Activated T-cell treated with anti-CD3 and anti-CD28 coated beads, Interleukin-2, amount 50 U/mL, for 72 hours (primary cell): ENCODE measurements at places on chromosomes 1 and 21. TPM values are rescaled to one million over a fixed set of nuclear protein-coding genes. Genes with fewer than 3 reads are reported as not detected.

The SYT11 gene
- total RNA-seq: 35.3 TPM

The GJA9 gene
- not detected for total RNA-seq

The LRRC71 gene
- total RNA-seq: not detected

The RPS6KC1 gene
- 11.3 TPM for total RNA-seq

The CFHR4 gene
- total RNA-seq: not detected

The PSMB4 gene
- total RNA-seq: 301 TPM

The RXRG gene
- not detected for total RNA-seq

The ZNF648 gene
- total RNA-seq: 0.07 TPM

The PLA2G2C gene
- total RNA-seq: 3.3 TPM

The SPATA46 gene
- total RNA-seq: not detected

The CD5L gene
- total RNA-seq: not detected

The KRTAP19-7 gene
- total RNA-seq: not detected

The TDRD5 gene
- not detected for total RNA-seq

The CELA3A gene
- not detected for total RNA-seq

The C1orf94 gene
- not detected for total RNA-seq

The CR1L gene
- 0.19 TPM for total RNA-seq

The KLHDC7A gene
- total RNA-seq: not detected

The DIRAS3 gene
- 0.72 TPM for total RNA-seq

The GSTM5 gene
- total RNA-seq: 1.0 TPM

The MAP1LC3C gene
- total RNA-seq: not detected

The CYP2J2 gene
- 0.76 TPM for total RNA-seq

The CFHR2 gene
- total RNA-seq: not detected

The IQGAP3 gene
- total RNA-seq: 22.5 TPM

The NTRK1 gene
- total RNA-seq: 21.4 TPM

The LCE1A gene
- total RNA-seq: not detected

The CLCA1 gene
- not detected for total RNA-seq

The LEFTY1 gene
- total RNA-seq: not detected

The DCST1 gene
- total RNA-seq: not detected

The EEIG2 gene
- total RNA-seq: 8.9 TPM

The WDR47 gene
- total RNA-seq: 7.5 TPM

The NPPA gene
- total RNA-seq: not detected

The KCNK2 gene
- not detected for total RNA-seq

The TNFRSF4 gene
- total RNA-seq: 268 TPM

The RGS7 gene
- total RNA-seq: not detected

The UBE4B gene
- 25.6 TPM for total RNA-seq

The ZNF672 gene
- total RNA-seq: 47.6 TPM

The SMPDL3B gene
- 1.5 TPM for total RNA-seq

The TCHH gene
- total RNA-seq: 0.05 TPM

The KANK4 gene
- total RNA-seq: not detected

The HAO2 gene
- total RNA-seq: not detected

The NGF gene
- not detected for total RNA-seq

The IVL gene
- not detected for total RNA-seq

The LYST gene
- total RNA-seq: 43.9 TPM

The FCRL5 gene
- total RNA-seq: 0.09 TPM

The MASP2 gene
- 0.19 TPM for total RNA-seq

The DISP1 gene
- total RNA-seq: 3.3 TPM

The C1orf74 gene
- total RNA-seq: 3.3 TPM

The F13B gene
- total RNA-seq: not detected

The LCE2B gene
- total RNA-seq: not detected

The AMPD1 gene
- not detected for total RNA-seq

The PITHD1 gene
- 83.2 TPM for total RNA-seq

The NBPF9 gene
- total RNA-seq: 23.6 TPM

The VHLL gene
- 0.91 TPM for total RNA-seq

The SPRR1A gene
- total RNA-seq: not detected
